ENCODE measurements at places on chromosomes 11 and 22.
A peak's percentile ranks its signal among the peaks of the same experiment; 100 is the strongest.

DNA sequence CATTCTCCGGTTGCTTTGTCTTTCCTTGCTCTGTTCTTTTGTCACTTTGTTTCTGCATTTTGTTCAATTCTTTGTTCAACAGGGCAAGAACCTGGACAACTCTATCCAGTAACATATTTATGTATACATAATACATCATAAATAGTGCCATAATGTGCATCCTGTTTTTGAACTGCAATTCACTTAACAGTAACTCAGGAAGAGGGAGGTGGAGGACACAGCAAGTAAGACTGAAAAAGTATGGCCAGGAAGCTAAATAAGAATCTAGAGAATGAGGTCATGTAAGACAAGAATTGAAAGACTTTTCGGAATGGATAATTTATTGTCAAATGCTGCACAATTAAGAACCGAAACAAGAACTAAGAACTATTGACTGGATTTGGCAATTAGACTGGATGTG, 29.2 kb upstream of the CHORDC1 start:
- DNase-seq = no peak

- no peak for DNase-seq
Measured at GRCh38 chr11:27405134-27405533, 42.1 kb upstream of the CCDC34 start.

- DNase-seq = no peak
Measured at GRCh38 chr22:26205494-26205893, 36.2 kb downstream of the SEZ6L start.

GRCh38 chr11:72781063-72781312, 12.9 kb downstream of the STARD10 start:
- no peak for DNase-seq

DNA sequence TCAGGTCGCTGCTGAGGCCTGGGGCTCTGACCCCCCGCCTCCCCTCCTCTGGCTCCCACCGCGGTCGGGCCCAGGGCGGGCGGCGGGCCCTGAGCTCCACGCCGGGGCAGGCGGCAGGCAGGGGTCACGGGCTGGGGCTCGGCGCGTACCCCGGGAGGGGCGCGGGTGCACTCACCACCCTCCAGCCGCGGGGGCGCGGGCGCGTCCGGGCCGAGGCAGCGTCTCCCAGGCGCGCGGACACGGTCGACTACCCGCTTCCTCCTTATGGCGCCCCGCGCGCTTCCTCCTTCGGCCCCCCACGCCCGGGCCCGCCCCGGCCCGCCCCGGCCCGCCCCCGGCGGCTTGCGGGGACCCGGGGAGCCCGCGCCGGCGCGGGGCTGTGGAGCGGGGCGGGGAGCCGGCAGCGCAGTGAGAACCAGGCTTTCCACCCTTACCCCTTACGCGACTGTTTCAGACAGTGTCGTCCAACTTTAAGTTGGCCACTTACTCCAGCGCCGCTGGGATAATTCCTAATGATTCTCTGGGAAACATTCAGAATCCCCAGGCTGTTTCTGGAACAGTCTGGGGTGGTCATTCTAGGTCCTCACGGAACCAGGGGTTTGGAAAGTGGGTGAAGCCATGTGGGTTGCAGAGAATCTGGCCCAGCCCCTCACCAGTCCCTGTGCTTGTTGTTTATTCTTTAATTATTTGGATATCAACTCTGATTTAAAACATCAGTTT, at the start of gene BID:
TSS of gene BID (minus strand) at position 264 of the 720 bp plus-strand sequence. CDS start 24,353 bp downstream, outside the sequence.
- no peak for DNase-seq

DNA sequence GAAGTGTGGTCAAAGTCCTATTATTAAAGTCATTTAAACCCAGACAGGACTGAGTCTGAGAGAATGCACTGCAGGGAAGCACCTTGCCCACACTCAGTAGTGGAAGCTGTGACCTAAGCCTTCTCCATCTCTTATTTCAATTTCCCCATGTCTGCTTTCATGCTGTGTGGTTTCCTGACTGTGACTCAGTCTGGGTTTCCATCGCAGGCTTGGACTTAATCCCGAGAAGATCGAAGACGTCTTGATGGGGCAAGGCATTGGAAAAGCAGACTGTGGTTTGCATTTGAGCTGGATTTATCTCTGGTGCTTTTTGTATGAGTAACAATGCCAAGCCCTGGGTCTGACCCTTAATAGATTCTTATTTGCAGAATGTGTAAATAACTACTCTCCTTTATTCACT, 238.9 kb downstream of the NTM start:
- no peak for DNase-seq

- peak; percentile 8 for DNase-seq
Measured at GRCh38 chr22:44246615-44247326, 66.0 kb downstream of the SHISAL1 start.

- DNase-seq = no peak
Measured at GRCh38 chr11:69386594-69387408, 92.8 kb downstream of the MYEOV start.

DNA sequence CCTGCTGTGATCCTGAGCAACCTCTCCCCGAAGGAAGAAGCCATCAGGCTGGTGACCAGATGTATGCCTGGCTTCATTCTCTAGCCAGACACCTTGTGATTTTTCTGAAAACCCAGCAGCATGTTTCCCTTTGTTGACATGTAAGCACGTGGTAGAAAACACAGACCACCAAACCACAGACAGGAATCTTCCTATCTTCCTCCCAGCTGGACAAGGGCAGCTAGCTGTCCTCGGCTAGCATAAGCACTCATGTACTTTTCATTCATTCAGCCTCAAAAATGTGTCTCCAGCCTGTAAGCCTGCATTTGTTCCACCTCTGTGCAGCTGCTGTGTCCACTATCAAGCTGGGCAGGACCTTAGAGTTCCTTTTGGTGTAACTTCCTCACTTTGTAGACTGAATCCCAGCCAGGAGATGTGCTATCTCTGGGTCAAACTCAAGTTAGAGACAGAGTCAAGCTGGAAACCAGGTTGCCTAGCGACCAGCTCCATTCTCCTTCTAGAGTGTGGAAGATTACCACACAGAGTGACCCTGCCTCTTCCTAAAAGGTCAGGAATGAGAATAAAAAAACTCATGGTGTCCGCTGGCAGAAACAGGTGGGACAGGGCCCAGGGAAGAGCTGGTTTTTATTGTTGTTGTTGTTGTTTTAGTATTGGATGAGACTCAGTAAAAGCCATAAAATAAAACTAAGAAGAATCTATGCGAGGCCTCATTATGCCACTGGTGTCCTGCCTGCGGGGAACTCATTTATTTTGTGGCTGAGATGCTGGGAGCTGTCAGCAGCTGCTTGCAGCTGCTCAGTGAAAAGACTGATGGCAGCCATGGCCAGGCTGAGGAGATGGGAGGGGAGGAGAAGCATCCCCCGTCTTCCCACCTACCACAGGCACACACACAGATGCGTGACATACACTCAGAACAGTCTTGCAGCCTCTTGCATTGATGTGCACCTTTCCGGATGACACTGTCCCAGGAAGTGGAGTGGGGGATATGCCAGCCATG, 7.4 kb upstream of the CLMP start:
- no peak for DNase-seq

GRCh38 chr22:19874307-19875060, 19.8 kb upstream of the GNB1L start:
- peak; percentile 45 for DNase-seq

DNA sequence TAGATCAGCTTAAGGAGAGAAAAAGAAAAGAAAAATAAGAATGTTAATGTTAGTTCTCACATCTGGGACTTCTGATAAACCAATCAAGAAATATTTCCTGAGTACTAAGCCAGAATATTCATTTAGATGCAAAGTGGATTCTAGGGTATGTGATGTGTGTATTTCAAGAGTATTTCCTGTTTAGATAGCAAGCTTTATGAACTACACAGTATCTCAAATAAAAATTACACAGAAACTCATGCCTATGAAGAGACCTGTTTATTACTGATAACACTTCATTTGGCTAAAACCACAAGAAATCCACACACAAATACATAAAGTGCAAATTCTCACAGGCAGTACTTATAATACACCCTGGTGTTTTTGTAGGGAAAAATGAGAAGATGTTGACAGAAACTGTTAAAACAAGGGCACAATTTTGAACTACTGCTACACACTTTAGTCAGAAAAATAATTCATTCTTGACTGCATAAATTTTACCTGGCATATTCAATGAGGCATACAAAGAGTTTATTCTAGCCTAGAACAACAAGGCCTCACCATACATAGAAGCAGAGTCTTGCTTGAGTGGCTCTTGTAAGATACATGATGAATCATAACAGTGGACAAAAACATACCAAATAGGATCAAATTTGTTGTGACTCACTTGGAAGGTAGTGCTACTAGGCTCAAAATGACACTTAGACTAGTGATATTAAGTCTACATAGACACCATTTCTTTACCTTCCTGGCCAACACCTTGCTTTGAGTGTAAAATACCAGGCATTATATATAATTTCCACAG, 18.8 kb upstream of the P4HA3 start:
- DNase-seq = no peak

GRCh38 chr11:13030857-13031256, 21.7 kb downstream of the RASSF10 start:
- DNase-seq = peak; percentile 34

GRCh38 chr22:21457023-21457787, 10.0 kb upstream of the TMEM191C start:
- DNase-seq = no peak

DNA sequence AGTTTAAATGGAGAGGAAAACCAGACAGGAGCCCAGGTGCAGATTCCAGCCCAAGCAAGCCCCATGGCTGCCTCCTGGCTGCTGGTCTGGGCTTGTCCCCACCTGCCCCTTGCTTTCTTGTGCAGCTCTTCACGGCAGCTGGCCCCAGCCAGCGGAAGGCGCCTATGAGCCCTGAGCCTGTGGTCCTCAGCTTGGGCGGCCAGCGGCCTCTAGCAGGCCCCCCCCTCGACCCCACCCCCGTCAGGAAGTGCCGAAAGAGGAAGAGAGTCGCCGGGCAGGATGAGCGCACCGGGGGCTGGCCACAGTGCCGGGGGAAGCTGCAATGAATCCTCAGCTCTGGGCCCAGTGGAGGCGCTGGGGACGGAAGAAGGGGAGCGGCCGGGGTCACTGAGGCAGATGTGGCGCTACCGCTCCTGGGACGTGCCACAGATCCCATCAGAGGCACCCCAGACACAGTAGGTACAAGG, 2.1 kb upstream of the DGKZ start:
- no peak for DNase-seq

DNA sequence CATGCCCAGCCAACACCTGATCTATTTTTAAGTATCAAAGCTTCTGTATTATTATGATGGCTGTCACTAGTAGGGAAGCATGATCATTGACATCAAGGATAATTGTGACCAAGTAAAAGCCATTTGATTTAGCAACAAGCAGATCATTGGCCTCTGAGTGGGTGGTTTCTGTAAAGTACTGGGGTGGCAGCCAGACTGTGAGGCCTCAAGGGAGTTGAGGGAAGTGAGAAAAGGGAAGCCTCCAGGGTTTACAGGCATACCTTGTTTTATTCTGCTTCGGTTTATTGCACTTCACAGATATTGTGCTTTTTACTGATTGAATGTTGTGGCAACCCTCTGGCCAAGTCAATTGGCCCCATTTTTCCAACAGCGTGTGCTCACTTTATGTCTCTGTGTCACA, 60.1 kb downstream of the PRR5L start:
- no peak for DNase-seq

GRCh38 chr22:37518509-37519267, 527 bp downstream of the CARD10 start:
- no peak for DNase-seq

- DNase-seq = no peak
Measured at GRCh38 chr11:123209591-123209990, 14.5 kb upstream of the CLMP start.

DNA sequence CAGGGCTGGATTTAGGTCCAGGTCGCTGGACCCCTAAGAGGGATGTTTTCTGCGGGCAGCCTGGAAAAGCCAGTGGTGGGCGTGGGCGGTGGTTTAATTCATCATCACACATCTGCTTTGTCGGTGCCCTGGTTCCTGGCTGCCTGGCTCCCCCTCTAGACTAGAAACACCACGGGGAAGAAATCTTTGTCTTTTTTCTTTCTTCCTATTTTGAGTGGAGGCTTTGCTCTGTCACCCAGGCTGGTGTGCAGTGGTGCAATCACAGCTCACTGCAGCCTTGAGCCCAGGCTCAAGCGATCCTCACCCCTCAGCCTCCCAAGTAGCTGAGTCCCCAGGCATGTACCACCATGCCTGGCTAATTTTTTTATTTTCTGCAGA, 86.6 kb upstream of the LINC01488 start:
- no peak for DNase-seq

- DNase-seq = no peak
Measured at GRCh38 chr11:127506647-127507046, 506.1 kb upstream of the KIRREL3 start.

GRCh38 chr11:10443721-10444235, 11.3 kb upstream of the AMPD3 start:
- no peak for DNase-seq

GRCh38 chr22:42515896-42516295, 3.7 kb downstream of the RRP7A start:
- no peak for DNase-seq

- no peak for DNase-seq
Measured at GRCh38 chr11:48148749-48149148, 67.9 kb upstream of the OR4B1 start.

DNA sequence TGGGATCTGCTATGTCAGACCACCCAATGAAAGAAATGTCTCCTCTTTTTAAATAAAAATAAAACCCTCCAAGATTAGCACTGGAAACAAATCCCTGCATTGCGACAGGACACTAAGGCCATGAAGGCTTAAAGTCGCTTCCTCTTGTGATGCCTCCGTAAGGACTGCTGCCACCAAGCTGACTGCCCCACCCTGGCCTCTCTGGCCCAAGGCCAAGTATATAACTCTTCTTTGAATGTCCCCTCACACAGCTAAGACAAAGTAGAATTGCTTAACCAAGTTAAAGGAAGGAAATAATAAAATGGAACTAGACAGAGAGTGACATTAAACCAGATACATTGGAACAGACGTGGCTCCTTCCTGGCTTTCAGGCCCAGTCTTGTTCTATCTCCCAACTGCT, 7.5 kb upstream of the NRGN start:
- no peak for DNase-seq

DNA sequence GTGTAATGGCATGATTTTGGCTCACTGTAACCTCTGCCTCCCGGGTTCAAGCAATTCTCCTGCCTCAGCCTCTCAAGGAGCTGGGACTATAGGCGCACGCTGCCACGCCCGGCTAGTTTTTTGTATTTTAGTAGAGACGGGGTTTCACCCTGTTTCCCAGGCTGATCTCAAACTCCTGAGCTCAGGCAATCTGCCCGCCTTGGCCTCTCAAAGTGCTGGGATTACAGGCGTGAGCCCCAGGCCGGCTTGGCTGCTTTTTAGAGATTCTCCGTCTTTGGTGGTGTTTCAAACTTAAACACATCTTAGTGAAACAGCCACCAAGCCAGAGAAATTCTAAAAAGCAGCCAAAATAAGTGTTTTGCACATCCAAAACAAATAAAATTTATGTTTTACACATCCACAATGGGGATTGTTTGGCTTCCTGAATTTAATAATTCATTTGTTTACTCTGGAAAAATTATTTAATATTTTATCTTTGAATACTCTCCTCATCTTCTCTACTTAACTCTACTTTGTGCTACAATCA, 18.4 kb downstream of the BCL2L13 start:
- DNase-seq = no peak

- peak; percentile 24 for DNase-seq
Measured at GRCh38 chr22:19514831-19515565, 9.2 kb downstream of the CLDN5 start.

GRCh38 chr22:25147642-25147928, 52.1 kb upstream of the CRYBB3 start:
- no peak for DNase-seq

All from NCI-H187 (cell line).